ENCODE measurements at places on chromosomes 6 and 20. TPM values are rescaled to one million over a fixed set of nuclear protein-coding genes. Genes with fewer than 3 reads are reported as not detected.

Gene UNC93A
- not detected for total RNA-seq

Gene PDE7B
- 0.20 TPM for total RNA-seq

Gene SLC16A10
- total RNA-seq = 31.2 TPM

Gene SRMS
- not detected for total RNA-seq

Gene PLA2G7
- not detected for total RNA-seq

Gene SLC26A8
- not detected for total RNA-seq

Gene PTCRA
- total RNA-seq = not detected

GRCh38 chr20:63129376-63129965, 86.5 kb downstream of the YTHDF1 start:
- no peak for DNase-seq
- H3K4me1 ChIP-seq = no peaks in the 10 kb centered on the region
- H3K27me3 ChIP-seq = peaks cover 81% of the 10 kb centered on the region

- DNase-seq = no peak
- H3K36me3 ChIP-seq = no peaks in the 10 kb centered on the region
- no peaks in the 10 kb centered on the region for H3K4me1 ChIP-seq
- no peak overlapping the region for H3K27ac ChIP-seq
- H3K27me3 ChIP-seq = no peaks in the 10 kb centered on the region
These were observed 66.0 kb upstream of the TXNDC5 start for GRCh38 chr6:7976485-7977056.

- peaks cover 5% of the 10 kb centered on the region for H3K4me1 ChIP-seq
- H3K36me3 ChIP-seq = no peaks in the 10 kb centered on the region
- H3K4me3 ChIP-seq = no peak overlapping the region
- H3K27me3 ChIP-seq = no peaks in the 10 kb centered on the region
These were observed 996.0 kb upstream of the CITED2 start for GRCh38 chr6:140370441-140370840.

- no peaks in the 10 kb centered on the region for H3K36me3 ChIP-seq
- no peak for DNase-seq
- no peaks in the 10 kb centered on the region for H3K27me3 ChIP-seq
- no peak overlapping the region for H3K4me3 ChIP-seq
- peaks cover 7% of the 10 kb centered on the region for H3K4me1 ChIP-seq
These were observed 178.1 kb upstream of the TCF21 start for GRCh38 chr6:133710826-133711225.

- H3K36me3 ChIP-seq = no peaks in the 10 kb centered on the region
- no peak for DNase-seq
- no peaks in the 10 kb centered on the region for H3K4me1 ChIP-seq
- no peak overlapping the region for H3K4me3 ChIP-seq
- H3K27ac ChIP-seq = no peak overlapping the region
These were observed 127.9 kb downstream of the CDK19 start for GRCh38 chr6:110687326-110687725.

- peaks cover 4% of the 10 kb centered on the region for H3K36me3 ChIP-seq
- no peaks in the 10 kb centered on the region for H3K27me3 ChIP-seq
- H3K27ac ChIP-seq = peak overlapping the region; percentile 48
- peak; percentile 72 for DNase-seq
- peaks cover 28% of the 10 kb centered on the region for H3K4me1 ChIP-seq
These were observed 61.8 kb downstream of the RPP40 start for GRCh38 chr6:4941782-4942672.

- no peaks in the 10 kb centered on the region for H3K27me3 ChIP-seq
- H3K4me3 ChIP-seq = peak overlapping the region; percentile 45
- no peak for DNase-seq
- no peak overlapping the region for H3K27ac ChIP-seq
These were observed 59.6 kb upstream of the QKI start for GRCh38 chr6:163354761-163355425.

DNA sequence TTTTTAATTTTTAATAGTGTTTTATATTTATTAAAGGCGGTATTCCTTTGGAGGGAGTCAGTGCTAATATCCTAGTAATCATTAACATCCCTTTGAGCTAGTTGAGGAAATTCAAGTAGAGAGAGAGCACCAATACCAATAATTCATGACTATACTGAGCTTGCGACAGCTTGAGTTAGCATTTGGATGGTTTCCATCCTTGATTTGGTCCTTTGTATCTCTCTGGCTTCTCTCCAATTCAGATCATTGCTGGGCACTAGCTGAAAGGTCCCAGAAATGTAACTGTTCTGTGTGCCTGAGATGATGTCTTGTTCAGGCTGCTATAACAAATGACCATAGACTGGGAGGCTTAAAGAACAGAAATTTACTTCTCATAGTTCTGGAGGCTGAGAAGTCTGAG, 77.0 kb downstream of the RNF144B start:
- no peak overlapping the region for H3K27ac ChIP-seq
- no peaks in the 10 kb centered on the region for H3K36me3 ChIP-seq
- no peaks in the 10 kb centered on the region for H3K27me3 ChIP-seq
- no peaks in the 10 kb centered on the region for H3K4me1 ChIP-seq
- DNase-seq = no peak
- no peak overlapping the region for H3K4me3 ChIP-seq

DNA sequence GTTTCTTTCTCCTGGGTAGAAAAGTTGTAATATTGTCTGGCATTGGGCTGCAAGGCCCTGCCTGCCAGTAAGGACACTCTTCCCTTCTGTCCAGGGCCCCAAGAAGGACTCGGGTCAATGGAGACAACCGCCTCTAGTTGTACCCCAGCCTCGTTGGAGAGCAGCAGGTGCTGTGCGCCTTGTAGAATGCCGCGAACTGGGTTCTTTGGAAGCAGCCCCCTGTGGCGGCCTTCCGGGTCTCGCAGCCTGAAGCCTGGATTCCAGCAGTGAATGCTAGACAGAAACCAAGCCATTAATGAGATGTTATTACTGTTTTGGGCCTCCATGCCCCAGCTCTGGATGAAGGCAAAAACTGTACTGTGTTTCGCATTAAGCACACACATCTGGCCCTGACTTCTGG, 37.0 kb downstream of the PLCG1 start:
- peaks cover 85% of the 10 kb centered on the region for H3K36me3 ChIP-seq
- H3K27me3 ChIP-seq = no peaks in the 10 kb centered on the region
- no peak overlapping the region for H3K4me3 ChIP-seq
- no peak overlapping the region for H3K27ac ChIP-seq
- peaks cover 12% of the 10 kb centered on the region for H3K4me1 ChIP-seq

DNA sequence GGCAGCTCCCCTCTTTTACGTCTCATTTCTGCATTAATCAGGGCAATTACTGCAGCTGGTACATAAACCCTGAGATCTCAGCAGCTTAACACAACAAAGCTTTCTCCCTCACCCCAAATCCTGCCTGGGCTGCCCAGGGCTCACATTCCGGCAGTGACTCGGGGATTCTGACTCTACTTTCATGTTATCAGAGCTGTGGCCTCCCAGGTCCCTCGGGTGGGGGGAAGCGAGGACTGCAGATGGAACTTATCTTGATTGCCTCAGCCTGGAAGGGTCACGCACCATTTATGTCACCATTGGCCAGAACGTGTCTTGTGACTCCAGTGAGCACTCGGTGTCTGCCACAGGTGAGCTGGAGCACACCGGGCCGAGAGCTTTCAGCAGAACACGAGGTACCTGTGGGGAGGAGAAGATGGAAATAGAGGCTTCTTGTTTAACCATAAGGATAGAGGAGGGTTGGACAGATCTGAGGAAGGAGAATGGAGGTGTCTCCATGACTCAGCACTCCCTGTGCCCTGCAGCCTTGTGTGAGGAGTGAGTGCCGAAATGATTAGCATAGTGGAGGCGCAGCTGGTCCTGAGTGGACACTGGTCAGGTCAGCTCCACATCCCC, 88.5 kb upstream of the EXOC2 start:
- H3K27ac ChIP-seq = no peak overlapping the region
- no peaks in the 10 kb centered on the region for H3K27me3 ChIP-seq
- H3K4me1 ChIP-seq = no peaks in the 10 kb centered on the region

DNA sequence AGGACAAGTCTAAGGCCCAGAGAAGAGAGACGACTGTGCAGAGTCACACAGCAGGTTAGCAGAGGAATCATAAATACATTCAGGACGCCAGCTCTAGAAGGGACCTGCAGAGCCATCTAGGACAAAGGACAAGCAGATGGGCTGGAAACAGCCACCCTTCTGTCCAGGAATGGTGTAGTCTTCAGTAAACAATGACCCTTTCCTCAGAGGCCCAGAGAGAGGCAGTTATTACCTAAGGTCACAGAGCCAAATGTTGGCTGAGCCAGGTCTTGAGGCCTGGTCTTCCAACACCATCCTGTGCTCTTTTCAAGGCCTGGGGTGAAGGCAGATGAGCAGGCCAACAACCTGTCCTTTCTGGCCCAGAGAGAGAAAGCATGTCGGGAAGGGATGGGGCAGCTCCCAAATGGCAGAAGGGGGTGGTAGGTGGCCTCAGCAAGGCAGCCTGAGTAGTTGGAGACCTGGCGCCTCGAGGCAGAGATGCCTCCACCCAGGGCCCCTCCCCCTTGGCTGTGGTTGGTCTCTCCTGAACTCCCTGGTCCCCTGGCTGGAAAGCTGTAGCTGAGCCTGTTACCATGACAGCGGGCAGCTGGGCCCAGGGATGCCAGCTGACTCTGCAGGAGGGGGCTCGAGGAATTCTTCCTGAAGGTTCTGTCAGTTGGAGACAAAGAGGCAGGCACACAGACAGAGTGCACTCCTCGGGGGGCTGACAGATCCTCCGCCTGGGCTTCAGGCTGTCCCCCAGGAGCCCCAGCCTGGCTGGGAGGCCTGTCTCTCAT, 24.8 kb downstream of the EPB41L1 start:
- H3K27ac ChIP-seq = no peak overlapping the region
- H3K36me3 ChIP-seq = no peaks in the 10 kb centered on the region
- no peak overlapping the region for H3K4me3 ChIP-seq
- H3K4me1 ChIP-seq = peaks cover 6% of the 10 kb centered on the region
- peak; percentile 53 for DNase-seq

DNA sequence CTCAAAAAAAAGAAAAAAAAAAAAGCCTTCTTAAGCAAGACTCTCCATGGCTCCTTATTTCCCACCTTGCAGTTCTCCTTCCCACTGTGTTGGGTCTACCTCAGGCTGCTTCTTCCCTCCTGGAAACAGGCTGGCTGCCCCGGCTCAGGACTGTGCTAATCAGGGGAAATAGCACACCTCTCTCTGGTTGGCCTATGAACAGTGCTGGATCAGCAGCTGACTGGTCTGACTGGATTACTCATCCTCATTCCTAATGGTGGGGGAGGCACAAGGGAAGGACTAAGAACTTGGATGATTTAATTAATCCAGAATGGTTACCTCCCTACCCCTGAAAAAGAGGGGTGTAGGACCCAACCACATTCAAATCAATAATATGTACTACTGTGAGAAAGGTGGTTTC, 3.9 kb upstream of the SRSF3 start:
- no peaks in the 10 kb centered on the region for H3K4me1 ChIP-seq
- H3K4me3 ChIP-seq = no peak overlapping the region
- H3K27me3 ChIP-seq = no peaks in the 10 kb centered on the region
- no peak overlapping the region for H3K27ac ChIP-seq

GRCh38 chr6:54929245-54929909, 82.8 kb downstream of the FAM83B start:
- no peaks in the 10 kb centered on the region for H3K27me3 ChIP-seq
- no peaks in the 10 kb centered on the region for H3K36me3 ChIP-seq
- no peak overlapping the region for H3K4me3 ChIP-seq
- H3K27ac ChIP-seq = no peak overlapping the region
- H3K4me1 ChIP-seq = no peaks in the 10 kb centered on the region

DNA sequence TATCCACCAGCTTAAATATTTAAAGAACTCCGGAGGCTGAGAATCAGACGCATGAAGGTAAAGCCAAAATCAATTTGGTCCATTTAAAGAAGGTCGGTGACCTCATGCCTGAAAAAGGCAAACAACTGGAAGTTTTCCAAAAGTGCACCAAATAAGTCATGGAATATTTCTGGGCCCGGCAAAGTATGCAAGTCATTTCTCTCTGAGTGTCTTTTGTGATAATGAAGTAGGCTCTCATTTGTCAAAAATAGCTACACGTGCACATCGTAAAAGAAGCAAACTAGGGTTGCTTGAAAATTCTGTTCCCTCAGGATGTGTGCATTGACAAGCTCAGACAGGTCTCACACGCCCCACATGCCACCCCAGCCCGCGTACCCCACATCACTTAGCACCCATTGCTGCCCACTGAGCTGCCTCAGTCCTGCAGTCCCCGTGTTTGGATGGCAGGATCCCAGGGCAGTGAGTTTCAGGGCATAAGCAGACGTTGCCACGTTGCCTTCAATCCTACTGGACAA, 20.5 kb upstream of the PYGB start:
- H3K4me3 ChIP-seq = no peak overlapping the region
- H3K36me3 ChIP-seq = no peaks in the 10 kb centered on the region
- no peak for DNase-seq

GRCh38 chr6:22627644-22628043, 58.3 kb downstream of the HDGFL1 start:
- H3K4me3 ChIP-seq = no peak overlapping the region
- peaks cover 14% of the 10 kb centered on the region for H3K4me1 ChIP-seq
- H3K27ac ChIP-seq = no peak overlapping the region
- DNase-seq = no peak
- no peaks in the 10 kb centered on the region for H3K36me3 ChIP-seq

- H3K27me3 ChIP-seq = no peaks in the 10 kb centered on the region
- DNase-seq = peak; percentile 88
- no peak overlapping the region for H3K4me3 ChIP-seq
- H3K4me1 ChIP-seq = peaks cover 21% of the 10 kb centered on the region
- no peaks in the 10 kb centered on the region for H3K36me3 ChIP-seq
These were observed 253.4 kb downstream of the PREX1 start for GRCh38 chr20:48574383-48574782.

DNA sequence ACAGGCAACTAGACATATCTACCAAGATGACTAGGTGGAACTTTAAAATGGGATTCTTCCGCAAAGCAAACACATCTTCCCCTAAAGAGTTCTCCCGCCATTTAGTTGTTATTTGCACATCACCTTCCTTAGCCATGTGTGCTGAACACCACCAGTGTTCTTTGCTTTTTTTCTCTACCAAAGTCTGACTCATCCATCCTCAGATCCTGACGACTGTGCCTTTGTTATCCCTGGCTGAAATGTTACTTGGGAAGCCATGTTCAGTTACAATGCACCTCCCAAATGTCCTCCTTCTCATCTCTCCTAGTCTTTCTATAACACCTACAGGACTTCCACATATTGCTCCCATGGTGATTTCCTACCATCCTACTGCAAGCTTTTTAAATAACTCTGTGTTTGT, 593.5 kb upstream of the ARID1B start:
- H3K27me3 ChIP-seq = no peaks in the 10 kb centered on the region
- no peaks in the 10 kb centered on the region for H3K4me1 ChIP-seq
- no peak overlapping the region for H3K4me3 ChIP-seq
- no peak for DNase-seq

Measured in SJCRH30 (cell line).